ENCODE measurements at places on chromosomes 3 and 15.

GRCh38 chr3:14461006-14461747 is 58.8 kb downstream of the SLC6A6 start:
- no peak for DNase-seq

DNA sequence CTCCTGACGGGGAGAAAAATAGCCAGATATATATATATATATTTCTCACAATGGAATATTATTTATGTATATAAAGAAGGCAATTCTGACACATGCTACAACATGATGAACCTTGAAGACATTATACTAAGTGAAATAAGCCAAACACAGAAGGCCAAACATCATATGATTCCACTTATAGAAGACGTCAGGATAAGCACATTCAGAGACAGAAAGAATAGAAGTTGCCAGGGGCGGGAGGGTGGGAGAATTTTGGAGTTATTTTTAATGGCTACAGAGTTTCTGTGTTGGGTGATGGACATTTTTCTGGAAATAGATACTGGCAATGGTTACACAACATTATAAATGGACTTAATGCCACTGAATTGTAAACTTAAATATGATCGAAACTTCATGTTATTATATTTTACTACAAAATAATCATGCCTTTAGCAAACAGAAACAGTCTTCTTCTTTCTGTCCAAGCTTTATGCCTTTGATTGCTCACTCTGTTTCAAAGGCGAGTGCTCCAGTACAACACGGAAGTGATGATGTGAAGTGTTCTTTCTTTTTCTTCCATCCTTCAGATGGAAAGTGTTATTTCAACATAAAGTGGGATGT is 514.0 kb downstream of the OCA2 start:
- DNase-seq: no peak

DNA sequence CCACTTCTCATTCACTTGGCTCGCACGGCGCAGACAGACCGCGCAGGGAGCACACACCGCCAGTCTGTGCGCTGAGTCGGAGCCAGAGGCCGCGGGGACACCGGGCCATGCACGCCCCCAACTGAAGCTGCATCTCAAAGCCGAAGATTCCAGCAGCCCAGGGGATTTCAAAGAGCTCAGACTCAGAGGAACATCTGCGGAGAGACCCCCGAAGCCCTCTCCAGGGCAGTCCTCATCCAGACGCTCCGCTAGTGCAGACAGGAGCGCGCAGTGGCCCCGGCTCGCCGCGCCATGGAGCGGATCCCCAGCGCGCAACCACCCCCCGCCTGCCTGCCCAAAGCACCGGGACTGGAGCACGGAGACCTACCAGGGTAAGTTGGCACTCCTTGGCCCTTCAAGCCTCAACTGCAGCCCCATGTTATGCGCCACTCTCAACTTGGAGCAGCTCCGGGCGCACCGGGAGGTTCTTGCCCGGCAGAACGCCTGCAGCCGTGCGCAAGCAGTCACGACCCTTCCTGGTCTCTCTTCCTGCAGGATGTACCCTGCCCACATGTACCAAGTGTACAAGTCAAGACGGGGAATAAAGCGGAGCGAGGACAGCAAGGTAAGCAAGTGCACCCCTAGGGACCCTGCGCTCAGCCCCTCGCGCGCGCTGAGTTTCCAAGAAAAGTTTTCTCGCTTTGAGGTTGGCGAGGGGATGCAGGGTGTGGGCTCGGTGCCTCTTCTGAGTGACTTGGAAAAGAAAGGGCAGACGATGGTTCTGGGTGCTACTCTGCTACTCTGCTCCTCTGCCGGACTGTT is at the start of gene BHLHE40:
TSS of gene BHLHE40 (plus strand) at position 10 of the 801 bp plus-strand sequence. CDS start at position 292, 282 bp downstream.
- DNase-seq: no peak

DNA sequence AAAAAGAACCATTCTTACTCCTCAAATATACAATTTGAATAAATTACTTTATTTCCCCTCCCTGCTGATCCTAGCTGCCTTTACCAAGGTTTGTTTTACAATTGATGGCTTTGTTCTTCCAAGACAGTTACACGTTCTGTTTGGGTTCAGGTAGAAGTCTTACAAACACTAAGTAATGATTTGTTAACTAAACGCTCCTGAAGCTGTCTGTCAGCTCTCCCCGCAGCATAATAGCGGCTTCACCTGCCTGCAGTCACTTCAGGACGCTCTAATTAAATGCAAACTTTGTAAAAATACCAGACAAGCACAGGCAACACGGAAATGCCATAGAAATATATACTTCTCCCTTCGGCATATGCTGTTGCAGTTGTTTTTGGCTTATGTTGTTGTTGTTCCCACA is 176.4 kb upstream of the MDFIC2 start:
- DNase-seq: no peak

GRCh38 chr3:14150491-14151230 is 25.8 kb downstream of the TMEM43 start:
- no peak for DNase-seq

DNA sequence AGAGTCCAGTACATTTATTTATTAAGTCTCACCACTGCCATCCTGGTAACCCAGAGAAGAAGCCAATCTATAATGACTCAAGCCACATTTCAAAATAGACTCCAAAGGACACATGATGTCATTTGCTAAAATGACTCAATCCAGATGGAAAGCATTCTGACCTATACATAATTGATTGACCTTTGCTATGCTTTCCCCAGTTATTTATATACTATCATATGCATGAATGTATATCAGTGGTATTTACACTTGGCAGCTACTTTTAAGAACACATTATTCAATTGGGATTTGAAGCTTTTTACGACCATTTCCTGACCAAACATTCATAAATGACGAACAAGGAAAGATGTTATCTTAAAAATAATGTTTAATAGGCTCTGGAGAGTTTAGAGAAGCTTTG is 297.2 kb downstream of the FHIT start:
- DNase-seq: no peak

DNA sequence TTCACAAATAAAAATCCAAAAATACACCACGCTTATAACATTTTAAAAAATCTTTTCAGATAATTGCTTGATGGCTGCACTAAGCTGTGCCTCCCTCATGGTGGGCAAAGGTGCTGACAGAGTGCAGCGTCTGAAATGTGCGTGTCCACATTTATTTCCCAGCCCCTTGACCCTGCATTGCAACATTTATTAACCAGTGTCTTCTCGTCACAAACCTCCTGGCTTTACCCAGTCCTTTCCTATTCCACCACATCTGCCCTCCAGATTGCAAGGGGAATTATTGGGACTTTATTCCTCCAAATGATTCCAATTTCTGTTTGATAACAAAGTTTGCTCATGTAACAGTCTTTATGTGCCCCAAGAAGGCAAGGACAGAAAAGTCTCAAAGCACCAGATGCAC is 5.5 kb downstream of the RASGRP1 start:
- no peak for DNase-seq

- DNase-seq: no peak
Measured at GRCh38 chr3:110708156-110708555, 363.5 kb upstream of the NECTIN3 start.

DNA sequence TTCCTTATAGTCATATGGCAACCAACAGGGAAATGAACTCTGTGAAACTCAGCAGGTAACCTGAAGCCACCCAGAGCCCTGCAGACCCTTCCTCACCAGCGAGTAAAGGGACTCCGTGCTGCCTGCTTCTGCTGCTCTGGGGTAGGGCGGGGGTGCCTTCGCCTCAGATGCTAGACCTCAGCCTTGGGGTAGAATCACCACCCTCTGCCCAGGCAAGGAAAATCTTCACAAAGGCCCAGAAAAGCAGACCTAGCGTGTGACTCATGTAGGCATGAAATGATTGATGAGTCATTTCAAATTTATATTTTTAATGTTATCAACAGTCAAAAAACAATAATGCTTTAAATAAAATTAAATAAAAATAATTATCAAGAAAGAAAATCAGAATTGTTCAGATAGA is 6.6 kb downstream of the STIMATE start:
- no peak for DNase-seq

- DNase-seq: no peak
Measured at GRCh38 chr15:83919319-83919830, 265.5 kb downstream of the ADAMTSL3 start.

DNA sequence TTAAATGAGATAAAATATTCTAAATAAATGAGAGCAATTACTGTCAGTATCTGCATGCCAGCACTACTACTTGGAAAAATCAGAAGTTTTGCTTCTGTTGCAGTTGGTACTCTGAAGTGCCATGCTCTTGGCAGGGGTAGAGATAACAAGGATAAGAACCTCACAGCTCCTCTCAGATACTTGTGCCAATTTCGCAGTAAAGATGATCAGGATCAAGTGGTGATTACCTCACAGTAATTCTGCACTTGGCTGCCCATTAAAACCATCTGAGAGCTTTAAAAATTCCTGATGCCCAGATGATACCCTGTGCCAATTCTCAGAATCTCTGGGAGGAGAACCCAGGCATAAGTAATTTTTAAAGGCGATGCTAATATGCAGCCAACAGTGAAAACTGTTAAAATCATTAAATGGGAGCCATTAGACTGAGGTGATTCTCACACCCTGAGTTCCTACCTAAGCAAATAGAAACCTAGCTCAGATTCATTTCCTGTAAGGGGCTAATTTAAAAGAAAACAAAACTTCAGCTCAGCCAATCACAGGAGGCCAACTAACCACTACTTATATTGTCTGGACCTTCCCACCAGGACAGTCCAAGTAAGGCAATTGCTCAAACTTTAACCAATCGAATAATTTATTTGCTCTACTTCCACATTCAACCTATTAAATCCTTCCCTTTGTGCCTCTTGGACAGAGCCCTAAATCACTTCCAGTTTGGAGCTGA is 171.2 kb downstream of the KCNMB2 start:
- DNase-seq: no peak

DNA sequence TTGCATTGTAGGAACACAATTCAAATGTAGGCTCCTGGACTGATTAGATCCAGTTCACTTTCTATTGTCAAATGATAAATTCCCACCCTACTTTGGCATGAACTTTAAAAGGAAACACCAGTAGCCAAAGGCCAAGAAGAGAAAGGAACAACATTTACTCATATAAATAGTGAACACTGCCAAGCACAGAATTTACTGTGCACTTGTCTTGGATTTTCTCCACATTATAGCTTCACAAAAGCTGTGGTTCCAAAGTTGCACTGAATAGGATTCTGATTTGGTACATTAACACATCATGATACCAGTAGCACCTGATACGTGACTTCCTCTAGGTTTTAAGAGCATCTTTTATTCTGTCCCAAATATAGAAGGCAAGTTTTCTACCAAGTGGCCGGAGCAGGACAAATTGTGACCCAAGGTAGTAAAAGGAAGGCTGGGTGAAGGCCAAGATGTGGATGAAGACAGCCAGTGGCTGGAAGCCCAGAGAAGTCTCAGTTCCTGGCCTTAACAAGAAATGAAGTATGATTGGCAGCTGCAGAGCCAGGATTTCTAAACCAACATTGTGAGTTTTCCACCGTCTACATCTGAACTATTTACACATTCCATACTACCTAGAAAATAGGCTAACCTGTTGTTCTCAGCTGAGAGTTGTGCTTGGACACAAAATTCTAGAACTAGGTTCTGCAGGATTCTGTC is 206.7 kb downstream of the THRB start:
- DNase-seq: no peak

DNA sequence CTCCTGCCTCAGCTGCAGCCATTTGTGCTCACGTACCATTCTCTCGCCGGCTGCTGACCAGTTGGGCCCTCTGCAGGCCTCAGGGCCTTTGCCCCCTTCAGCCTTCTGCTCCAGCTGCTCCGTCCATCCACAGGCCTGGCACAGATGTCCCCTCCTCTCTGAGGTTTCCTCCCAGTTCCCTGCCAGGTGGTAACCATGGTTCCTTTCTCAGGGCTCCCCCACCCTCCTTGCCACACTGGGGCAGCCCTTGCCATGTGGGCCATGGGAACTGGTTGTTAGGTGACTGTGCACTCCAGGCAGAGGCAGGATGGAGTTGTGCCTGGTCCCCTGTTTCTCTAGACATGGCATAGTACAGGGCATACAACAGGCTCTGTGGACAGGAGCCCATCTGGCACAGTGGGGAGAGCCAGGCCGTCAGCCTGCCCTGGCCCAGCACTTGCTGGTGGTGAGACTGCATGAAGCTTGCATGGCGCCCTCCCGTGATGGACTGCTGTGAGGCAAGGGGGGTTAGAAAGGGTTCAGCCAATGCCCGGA is 148.9 kb downstream of the DNAJB8 start:
- DNase-seq: no peak

DNA sequence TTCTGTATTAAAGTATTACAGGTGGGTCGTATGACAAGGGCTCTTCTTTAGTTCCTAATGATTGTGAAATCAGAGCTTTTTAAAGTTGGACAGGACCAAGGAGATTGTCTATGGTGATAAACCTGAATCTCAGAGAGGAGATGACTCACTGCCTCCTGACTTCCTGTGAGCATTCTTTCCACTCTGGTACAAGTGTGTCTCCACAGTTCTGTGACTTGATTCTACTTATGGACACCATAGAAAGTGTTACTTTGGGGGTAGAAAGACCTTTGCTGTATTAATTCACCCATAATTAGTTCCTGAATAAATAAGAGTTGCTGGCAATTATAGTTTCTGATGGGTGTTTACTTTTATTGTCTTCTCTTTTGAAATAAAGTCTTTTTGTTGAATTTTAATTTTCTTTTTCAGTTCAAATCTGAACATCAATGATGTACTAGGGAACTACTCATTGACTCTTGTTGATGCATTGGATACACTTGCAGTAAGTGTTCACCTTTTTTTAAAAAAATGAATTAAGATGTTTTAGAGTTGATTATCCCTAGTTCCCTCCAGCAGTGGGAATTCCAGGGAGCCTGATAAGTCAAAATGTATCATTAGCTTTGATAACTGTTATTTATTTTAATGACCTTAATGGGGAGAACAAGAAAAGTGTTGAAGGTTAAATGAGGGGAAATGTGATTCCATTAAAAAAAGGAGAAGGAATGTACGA is 7.4 kb downstream of the EDEM1 start:
- no peak for DNase-seq

DNA sequence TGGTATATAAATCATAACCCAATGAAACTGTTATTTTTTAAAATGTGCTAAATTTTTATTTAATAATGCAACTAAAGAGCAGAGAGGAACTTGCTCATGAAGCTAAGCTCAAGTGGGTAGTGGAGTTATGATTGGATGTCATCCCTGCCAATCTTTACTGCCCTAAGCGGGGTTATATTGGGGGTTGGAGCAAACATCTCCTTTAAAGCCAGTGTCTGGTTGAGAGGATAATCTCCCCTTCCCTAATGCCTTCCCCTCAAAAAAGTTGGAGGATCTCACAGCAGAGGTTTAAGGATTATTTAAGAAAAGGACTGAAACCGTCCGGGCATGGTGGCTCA is 32.1 kb upstream of the CLASP2 start:
- DNase-seq: no peak
